ENCODE measurements at places on chromosomes 5 and 9.

DNA sequence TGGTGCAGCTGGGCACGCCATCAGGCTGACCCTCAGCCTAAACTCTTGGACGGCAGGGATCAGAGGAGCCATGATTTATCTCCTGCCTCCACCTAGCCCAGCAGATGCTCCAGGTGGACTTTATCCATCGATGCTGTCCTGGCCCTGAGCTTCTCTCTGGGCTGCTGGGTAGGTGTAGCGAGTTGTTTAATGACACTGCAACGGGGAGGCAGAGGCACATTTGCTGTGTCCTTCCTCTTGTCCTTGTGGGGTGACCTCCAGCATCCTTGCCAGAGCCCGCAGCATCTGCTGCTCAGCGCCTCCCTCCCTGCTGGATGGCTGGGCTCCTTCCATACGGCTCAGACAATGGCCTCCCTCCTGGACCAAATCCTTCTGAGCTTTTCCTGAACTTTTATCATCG is 103.1 kb upstream of the IRX4 start:
- DNase-seq: no peak
- H3K4me3 ChIP-seq: no peak overlapping the region
- H3K27me3 ChIP-seq: no peaks in the 10 kb centered on the region
- H3K36me3 ChIP-seq: no peaks in the 10 kb centered on the region
- H3K4me1 ChIP-seq: no peaks in the 10 kb centered on the region
- no peak overlapping the region for H3K27ac ChIP-seq

DNA sequence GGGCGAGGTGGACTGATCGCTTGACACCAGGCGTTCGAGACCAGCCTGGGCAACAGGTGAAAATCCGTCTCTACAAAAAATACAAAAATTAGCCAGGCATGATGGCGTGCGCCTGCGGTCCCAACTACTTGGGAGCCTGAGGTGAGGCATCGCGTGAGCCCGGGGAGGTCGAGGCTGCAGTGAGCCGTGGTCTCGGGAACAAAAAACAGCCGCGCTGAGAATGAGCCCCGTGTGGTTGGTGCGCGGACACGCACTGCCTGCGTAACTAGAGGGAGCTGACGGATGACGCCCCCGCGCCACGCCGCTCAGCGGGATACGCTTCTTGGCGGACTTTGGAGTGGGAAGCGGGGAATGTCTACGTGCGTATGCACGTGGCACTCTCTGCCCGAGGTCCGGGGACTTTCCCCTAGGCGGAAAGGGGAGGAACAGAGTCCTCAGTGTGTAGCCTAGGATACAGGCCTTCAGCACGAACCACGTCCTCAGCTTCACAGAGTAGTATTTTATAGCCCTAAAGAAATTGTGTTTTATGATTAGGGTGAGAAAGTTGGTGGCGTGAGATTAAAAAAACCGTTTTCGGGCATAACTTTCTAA is at the start of gene RMRP:
TSS of gene RMRP (minus strand) at position 474 of the 591 bp plus-strand sequence.
- DNase-seq: peak; percentile 97
- H3K4me3 ChIP-seq: peak within 1 kb of the TSS; percentile 80
- H3K27me3 ChIP-seq: no peaks in the 10 kb centered on the region
- H3K36me3 ChIP-seq: peaks cover 6% of the 10 kb centered on the region
- no peak within 1 kb of the TSS for H3K27ac ChIP-seq

GRCh38 chr9:2228132-2228531 is 213.0 kb downstream of the SMARCA2 start:
- DNase-seq: peak; percentile 48
- no peak overlapping the region for H3K4me3 ChIP-seq
- H3K27me3 ChIP-seq: no peaks in the 10 kb centered on the region
- no peak overlapping the region for H3K27ac ChIP-seq
- H3K36me3 ChIP-seq: no peaks in the 10 kb centered on the region

- H3K36me3 ChIP-seq: no peaks in the 10 kb centered on the region
- no peak for DNase-seq
- no peaks in the 10 kb centered on the region for H3K27me3 ChIP-seq
- no peak overlapping the region for H3K4me3 ChIP-seq
- 0 out of 2 replicates have a peak, but pooled peaks cover 1% of the 10 kb centered on the region for H3K4me1 ChIP-seq
Observed at GRCh38 chr9:105967797-105968196, 273.5 kb downstream of the TMEM38B start.

DNA sequence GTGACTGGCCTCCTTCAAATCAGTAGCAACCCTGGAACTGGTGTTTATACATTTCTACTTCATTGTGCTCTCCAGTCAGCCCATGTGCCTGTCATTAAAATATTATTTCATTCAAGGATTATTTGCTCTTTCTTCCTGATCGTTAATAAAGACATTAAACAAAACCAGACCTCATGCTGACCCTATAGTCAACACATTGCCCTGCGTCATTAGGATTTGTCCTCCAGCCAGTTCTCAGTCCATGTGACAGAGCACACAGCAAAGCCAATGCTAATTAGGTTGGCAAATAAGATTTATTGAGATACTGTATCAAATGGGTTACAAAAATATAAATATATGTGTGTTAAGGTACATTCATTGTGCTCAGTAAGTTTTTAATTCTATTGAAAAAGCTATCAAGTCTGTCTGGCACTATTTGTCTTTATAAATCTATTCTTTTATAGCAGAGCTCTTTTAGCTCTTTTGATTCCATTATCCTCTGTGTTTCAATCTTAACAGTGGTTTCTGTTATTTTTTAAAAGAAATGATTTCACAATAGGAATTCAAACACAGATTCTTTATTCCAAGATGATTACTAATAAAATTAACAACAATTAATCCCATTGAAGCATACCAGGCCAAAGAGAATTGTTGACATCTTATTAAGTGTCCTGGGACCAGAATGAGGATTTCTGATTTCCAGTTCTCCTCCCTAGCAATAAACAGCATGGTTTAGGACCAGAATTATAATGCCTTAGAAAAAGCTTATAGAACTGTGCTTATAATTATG is 209.4 kb upstream of the RGMB start:
- H3K27me3 ChIP-seq: no peaks in the 10 kb centered on the region
- no peak overlapping the region for H3K4me3 ChIP-seq
- DNase-seq: no peak
- H3K36me3 ChIP-seq: no peaks in the 10 kb centered on the region

DNA sequence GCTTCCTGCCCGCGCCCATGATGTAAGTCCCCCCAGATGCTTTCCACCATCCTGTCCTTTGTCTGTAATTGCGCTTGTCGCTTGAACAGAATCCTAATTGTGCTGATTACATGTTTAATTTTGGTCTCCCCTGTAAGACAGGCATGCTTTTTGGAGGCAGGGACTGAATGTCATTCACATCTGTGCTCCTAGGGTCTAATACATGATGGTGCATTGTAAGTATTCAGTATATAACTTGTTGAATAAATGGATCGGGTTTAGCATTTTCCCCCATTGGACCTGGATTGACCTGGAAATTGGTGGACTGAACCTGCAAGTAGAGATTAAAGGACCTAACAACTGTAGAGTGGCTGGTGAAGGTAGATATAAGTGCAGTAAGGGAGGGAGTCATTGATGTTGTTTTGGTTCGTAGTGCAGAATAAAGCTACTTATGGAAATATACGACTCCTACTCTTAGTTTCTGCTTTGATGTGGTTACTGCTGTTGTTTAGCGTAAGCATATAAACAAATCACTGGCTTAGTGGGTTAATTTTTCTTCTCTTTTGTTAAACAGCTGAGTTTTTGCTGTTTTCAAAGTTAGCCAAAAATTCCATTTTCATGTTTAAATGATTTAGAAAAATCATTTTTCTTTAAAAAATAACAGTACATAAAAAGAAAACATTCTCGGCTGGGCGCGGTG is 57.3 kb downstream of the TRIO start:
- H3K4me3 ChIP-seq: no peak overlapping the region
- no peaks in the 10 kb centered on the region for H3K27me3 ChIP-seq
- peaks cover 5% of the 10 kb centered on the region for H3K4me1 ChIP-seq
- H3K36me3 ChIP-seq: no peaks in the 10 kb centered on the region
- no peak for DNase-seq

DNA sequence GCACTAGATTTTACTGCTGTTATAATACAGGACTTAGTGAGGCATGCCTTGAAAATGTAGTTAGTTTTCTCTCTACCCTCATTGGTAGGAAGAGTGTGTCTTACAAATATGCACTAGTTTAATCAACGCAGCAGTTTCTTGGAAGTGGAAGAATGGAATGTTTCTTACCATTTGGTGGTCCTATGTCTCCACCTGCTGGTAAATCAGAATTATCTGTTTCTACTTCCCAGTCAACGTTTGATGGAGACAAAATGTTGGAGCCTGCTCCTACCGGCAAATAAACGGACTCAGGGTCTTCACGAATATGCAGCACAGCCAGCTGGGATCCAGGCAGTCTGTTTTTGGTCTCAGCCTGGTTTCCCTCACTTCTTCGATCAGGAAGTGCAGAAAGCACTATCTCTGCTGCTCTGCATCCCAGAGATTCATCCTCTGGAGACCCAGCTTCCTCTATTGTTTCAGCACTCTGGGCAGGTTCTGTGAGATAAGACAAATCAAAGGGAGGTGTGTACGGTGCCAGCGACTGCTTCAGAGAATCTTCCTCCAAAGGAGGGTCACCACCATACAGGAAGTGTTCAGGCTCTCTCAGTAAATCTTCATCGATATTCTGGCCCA is 59.5 kb upstream of the PCA3 start:
- H3K27me3 ChIP-seq: no peaks in the 10 kb centered on the region
- no peaks in the 10 kb centered on the region for H3K4me1 ChIP-seq
- no peak overlapping the region for H3K27ac ChIP-seq
- DNase-seq: peak; percentile 64
- no peaks in the 10 kb centered on the region for H3K36me3 ChIP-seq

GRCh38 chr5:145969714-145970092 is 33.3 kb downstream of the SH3RF2 start:
- no peak overlapping the region for H3K4me3 ChIP-seq
- H3K27ac ChIP-seq: no peak overlapping the region
- H3K4me1 ChIP-seq: no peaks in the 10 kb centered on the region
- no peaks in the 10 kb centered on the region for H3K27me3 ChIP-seq
- H3K36me3 ChIP-seq: no peaks in the 10 kb centered on the region

- no peak overlapping the region for H3K4me3 ChIP-seq
- H3K4me1 ChIP-seq: no peaks in the 10 kb centered on the region
- H3K36me3 ChIP-seq: no peaks in the 10 kb centered on the region
- no peak overlapping the region for H3K27ac ChIP-seq
- H3K27me3 ChIP-seq: no peaks in the 10 kb centered on the region
Observed at GRCh38 chr5:1905108-1905507, 22.4 kb upstream of the IRX4 start.

GRCh38 chr9:124730772-124731171 is 40.3 kb downstream of the NR6A1 start:
- no peak for DNase-seq
- no peak overlapping the region for H3K4me3 ChIP-seq
- no peak overlapping the region for H3K27ac ChIP-seq
- H3K36me3 ChIP-seq: no peaks in the 10 kb centered on the region
- peaks cover 2% of the 10 kb centered on the region for H3K4me1 ChIP-seq

GRCh38 chr9:100679834-100680233 is 102.0 kb downstream of the CAVIN4 start:
- no peaks in the 10 kb centered on the region for H3K36me3 ChIP-seq
- no peaks in the 10 kb centered on the region for H3K27me3 ChIP-seq
- H3K4me3 ChIP-seq: no peak overlapping the region
- H3K27ac ChIP-seq: no peak overlapping the region

DNA sequence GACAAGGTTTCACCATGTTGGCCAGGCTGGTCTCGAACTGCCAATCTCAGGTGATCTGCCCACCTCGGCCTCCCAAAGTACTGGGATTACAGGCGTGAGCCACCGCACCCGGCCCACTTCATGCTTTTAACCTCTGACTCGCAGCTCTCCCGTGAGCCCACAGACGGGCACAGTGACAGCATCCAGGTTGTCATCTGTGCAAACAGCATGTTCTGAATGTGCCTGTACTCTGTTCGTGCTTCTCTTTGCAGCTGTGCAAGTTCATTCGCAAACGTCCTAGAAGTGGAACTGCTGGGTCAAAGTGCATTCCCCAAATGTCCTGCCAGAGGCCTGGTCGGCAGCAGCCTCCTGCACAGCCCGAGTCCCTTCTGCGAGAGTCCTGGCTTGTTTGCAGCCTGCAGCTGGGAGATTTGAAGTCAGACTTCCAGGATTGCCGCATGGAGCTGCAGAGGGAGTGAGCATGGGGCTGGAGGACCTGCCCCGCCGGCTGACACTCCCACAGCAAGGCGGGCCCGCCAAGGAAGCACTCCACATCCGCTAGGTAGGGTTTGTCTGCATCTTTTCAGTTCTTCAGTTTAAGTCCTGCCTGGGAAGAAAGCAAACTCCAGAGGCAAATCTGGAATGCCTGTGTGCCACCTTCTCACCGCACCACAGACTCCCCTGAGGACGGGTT is 3.4 kb downstream of the BRD3OS start:
- no peak for DNase-seq
- H3K4me3 ChIP-seq: no peak overlapping the region
- no peaks in the 10 kb centered on the region for H3K27me3 ChIP-seq
- peaks cover 19% of the 10 kb centered on the region for H3K36me3 ChIP-seq
- H3K4me1 ChIP-seq: peaks cover 4% of the 10 kb centered on the region
- H3K27ac ChIP-seq: no peak overlapping the region

DNA sequence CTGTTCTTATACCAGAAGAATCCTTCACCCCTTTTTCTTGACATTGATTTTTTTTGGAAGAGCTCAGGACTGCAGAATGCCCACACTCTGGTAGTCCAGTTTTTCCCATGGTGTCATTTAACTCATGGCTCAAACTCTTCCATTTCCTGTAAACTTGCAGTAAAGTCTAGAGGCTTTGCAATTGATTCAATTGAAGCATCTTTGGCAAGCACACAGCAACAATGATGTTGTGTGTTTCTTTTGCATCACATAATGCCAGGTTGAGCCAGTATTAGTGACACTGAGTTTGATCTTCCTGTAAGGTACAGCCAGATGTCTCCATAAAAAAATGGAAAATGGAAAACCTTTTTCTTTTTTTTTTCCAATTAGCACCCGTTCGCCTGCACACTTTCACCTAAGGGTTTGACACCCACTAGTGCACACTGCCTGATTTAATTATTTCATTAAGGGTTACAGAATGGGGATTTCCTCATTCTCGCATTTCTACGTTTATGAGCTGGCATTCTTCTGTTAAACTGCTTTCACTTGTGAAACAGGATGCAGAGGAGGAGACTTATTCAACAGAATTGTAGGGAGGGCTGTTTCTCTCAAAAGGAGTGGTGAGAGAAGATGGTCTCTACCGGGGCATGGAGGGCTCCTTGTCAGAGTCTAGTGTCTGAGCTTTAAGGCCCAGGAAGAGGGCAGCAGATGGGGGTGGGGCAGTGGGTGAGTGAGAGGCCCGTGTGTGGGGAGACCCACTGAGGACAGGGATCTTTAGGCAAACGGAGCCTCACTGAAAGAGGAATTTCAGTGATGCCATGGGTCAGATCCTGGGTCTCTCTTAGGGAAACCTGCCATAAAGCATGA is 2.2 kb upstream of the S1PR3 start:
- H3K27me3 ChIP-seq: no peaks in the 10 kb centered on the region
- H3K4me1 ChIP-seq: peaks cover 2% of the 10 kb centered on the region
- no peak overlapping the region for H3K4me3 ChIP-seq
- DNase-seq: no peak
- H3K27ac ChIP-seq: no peak overlapping the region
